ENCODE measurements at places on chromosomes 13 and 19.

DNA sequence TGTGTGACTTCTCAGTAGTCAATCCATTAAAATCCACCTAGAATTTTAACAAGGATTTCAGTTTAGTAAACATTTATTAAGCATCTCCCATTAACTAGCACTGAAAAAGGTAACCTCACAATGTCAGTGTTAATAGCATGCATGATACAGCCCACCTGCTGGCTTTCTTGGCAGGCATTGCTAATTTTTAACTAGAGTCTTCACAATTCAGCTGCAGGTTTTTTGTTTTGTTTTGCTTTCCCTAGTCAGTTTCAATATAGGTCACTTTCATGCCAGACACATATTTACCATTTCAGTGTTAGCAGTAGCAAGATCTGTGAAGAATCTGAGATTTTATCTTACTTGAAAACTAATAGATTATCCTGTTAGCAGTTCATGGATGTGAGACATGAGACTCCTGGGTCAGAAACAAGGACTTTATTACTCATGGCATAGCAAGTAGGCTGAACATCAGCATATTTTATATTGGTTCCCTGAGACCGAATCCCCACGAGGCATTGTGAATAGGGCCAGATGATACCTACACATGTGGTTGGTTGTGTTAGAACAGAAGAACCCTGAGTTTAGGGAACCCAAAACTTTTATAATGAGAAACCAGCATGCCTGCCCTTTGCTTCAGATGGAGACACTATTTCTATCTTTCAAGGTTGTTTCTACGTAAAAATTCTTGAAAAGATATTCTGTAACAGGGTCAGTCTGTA lies 198.0 kb upstream of the HTR2A start:
- no peak for DNase-seq

- no peak for DNase-seq
These were observed 48.6 kb downstream of the PEPD start for GRCh38 chr19:33472691-33473652.

GRCh38 chr13:29193083-29193482 lies 372.9 kb downstream of the MTUS2 start:
- no peak for DNase-seq

DNA sequence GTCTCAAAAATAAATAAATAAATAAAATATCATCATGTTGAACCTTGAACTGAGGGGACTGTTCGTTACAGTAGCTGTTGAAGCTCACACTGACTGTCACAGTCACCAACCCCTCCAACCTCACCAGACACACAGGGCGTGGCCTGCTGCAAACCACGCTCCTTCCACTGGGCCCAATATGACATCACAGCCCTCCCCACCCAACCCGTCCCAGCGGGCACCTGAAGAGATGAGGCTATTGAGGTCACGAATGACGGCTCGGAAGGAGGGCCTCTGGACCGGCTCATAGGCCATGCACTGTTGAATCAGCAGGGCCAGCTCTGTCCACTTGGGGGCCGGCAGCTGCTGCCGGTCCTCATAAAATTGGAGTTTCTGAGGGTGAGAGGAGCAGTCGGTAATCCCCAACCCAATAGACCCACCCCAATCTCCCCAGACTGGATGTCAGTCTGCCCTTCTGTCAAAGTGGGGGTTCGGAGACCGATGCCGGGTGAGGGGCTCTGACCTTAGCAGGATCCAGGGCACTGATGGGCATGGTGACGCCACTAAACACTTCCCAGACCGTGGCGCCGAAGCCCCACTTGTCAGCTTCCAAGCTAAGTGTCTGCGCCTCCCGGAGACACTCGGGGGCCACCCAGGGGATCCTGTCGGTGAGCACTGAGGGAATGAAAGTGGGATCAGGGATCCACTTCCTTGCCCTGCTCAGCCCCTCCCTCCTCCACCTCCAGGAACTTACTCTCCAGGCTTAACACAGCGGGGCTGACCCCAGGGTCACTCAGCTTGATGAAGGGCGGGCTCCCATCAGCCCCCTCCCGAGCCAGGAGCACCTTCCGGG lies 13.2 kb downstream of the JAK3 start:
- DNase-seq = no peak

GRCh38 chr19:7063339-7063738 lies 4.9 kb upstream of the MBD3L3 start:
- no peak for DNase-seq

DNA sequence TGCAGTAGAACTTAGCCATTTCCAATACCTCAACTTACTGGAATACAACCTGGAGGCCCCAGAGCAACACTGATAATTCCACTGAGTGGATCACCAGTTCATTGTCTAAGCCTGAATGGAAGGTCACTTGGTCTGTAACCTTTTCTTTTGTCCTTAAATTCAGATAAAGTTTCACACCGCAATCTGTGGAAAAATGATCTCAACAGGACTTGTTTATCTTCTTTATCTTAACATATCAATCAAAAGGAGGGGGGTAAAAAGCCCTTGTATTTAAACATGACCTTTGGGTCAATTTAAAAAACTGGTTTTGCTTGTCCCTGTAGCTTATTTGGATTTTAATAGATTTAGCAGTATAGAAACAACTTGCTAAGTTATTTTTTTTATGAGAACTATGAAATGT lies 21.6 kb downstream of the SAE1 start:
- DNase-seq = no peak

DNA sequence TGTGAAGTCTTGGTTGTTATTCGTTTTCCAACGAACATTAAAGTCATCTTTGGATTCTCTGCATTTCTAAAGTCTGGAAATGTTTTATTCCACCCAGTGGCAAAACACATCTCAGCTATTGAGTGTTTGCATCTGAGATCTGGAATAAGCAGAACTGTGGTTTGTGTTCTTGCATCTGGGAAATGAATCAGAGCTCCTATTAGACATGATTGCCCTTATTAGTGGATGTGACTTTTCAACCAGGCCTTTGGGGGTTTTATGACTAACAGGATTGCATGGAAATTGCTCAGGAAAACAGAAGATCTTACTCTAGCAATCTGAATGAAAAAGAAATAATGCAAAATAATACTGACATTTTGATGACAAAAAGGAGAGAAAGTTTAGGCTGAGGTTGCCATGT lies 488.8 kb downstream of the IRS2 start:
- DNase-seq = no peak

DNA sequence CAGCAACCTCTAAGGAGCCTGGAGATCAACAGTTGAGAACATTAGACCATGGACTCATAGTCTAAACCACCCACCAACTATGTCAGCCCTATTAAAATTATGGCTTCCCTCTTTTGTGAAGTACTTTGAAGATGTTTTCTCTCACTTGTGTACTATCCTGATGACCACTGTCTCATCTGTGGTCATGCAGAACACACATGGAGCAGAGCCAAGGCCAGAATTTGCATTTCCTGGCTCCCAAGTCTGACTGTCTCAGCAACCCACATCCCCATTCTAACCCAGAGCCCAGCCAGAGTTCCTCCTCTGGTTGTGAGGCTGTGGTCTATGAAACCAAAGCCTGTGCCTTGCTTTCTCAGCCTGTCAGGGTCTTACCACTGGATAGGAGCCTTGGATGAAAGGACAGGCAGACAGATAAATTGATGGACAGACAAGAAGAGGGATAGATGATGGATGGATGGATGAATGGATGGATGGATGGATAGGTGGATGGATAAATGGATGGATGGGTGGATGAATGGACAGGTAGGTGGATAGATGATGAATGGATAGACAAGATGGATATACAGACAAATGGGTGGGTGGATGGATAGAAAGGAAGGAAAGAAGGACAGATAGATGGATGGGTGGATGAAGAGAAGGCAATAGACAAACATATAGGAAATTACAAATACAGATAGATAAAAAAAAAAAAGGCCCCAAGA lies 35.4 kb downstream of the ZNF557 start:
- DNase-seq = peak; percentile 14

GRCh38 chr13:103289681-103290080 lies 223.5 kb upstream of the SLC10A2 start:
- no peak for DNase-seq

DNA sequence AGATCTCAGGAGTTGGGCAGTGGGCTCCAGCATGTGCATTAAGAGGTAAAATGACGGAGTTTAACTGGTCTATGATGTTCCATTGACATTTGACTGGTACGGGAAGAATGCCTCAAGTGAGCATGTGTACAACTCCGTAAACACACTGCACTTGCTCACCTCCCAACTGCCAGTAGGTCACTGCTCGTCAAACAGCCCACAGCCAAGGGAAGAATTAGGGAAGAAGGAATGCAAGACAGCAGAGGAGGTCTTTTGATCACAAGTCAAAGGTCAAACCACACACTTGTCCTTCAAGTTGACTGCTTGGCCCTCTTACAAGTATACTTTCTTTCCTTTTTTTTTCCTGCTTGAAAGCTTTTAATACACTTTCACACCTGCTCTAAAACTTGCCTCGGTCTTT lies 236.7 kb downstream of the B3GLCT start:
- DNase-seq = no peak

DNA sequence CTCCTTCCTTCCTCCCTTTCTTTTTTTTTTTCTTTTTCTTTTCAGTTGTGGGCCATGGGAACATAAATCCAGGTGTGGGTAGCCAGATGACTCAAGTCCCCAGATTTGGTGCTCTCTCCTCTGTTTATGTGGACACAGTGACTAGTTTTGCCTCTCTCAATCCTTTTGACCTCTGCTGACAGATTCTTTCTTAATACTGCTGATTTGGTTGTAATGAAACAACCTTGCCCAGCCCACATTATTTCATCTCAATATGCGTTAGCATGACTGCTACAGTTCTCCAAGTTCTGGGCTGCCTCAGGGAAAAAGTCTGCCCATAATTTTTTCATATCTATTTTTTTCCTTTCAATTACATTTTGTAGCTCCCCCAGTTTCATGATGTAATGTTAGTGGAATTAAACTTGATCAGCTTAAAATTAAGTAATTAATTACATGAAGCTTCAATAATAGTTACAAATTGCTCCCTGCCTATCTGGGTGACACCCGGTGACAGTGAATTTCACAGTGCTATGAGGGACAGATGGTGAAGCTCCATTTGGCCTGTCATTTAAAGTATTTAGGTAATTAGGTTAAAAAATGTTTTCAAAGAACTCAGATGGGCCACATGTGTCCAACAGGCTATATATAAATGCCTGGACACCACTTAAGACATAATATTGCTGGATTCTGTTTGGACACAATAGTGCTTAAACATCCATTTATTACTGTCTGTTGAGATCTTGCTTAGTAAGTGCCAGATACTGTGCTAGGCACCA lies 118.8 kb upstream of the FRY start:
- DNase-seq = no peak

GRCh38 chr19:46392252-46392801 lies 21.0 kb downstream of the CCDC8 start:
- DNase-seq = no peak

GRCh38 chr13:112769615-112770014 lies 79.8 kb downstream of the ATP11A start:
- DNase-seq = no peak

DNA sequence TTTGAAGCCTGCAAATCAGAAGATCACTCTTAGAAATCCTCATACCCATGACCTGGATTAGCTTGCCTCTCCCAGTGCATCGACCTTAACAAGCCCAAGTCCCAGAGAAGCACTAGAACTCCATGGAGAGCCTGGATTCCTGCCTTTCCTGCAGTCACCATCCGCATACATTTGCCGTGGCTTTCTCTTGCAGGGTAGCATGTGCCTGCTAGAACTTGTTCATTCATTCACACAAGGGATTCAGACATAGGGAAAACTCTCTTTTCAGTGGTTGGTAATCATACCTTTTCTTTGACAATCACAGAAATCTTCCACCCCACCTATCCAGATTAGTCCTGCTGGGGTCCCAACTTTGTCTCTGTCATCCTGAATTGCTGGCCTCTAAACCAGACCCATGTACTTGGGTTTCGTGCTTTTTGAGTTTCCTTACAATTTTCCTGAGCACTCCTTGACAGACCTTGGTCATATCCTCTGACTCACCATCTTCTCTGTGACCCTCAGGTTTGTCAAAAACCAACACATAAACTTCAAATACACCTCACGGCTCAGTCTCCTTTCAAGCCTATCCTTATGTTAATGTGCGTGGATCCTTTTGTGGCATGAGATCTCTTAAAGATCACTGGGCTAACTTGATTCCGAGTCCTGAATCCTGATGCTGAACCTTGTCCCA lies 355.0 kb downstream of the MYO16 start:
- DNase-seq = no peak

GRCh38 chr13:105814219-105814901 lies 721.1 kb downstream of the EFNB2 start:
- DNase-seq = no peak

DNA sequence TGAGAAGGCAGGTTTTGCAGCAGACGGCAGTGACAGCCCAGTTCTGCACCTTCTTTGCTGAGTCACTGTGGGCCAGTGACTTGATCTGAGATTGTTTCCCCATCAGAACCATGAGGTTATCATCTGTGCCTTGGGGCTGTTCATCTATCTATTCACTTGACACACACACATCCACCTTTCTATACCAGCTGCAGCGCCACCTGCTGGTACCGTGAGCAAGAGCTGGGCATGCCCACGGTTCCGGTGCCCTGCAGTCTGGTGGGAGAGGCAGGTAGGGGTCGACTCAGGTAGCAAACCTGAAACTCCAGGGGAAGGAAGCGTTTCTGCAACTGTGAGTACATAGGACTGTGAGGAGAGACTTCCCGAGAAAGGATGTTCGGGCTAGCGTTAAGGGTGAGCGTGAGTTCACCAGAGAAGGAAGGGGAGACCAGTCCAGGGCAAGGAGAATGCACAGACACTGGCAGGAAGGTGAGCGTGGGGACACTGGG lies 7.5 kb upstream of the LIN7B start:
- DNase-seq = peak; percentile 32

GRCh38 chr19:5131031-5131505 lies 162.2 kb downstream of the KDM4B start:
- DNase-seq = no peak

GRCh38 chr19:55535173-55535964 lies 1.6 kb downstream of the SBK2 start:
- DNase-seq = no peak

DNA sequence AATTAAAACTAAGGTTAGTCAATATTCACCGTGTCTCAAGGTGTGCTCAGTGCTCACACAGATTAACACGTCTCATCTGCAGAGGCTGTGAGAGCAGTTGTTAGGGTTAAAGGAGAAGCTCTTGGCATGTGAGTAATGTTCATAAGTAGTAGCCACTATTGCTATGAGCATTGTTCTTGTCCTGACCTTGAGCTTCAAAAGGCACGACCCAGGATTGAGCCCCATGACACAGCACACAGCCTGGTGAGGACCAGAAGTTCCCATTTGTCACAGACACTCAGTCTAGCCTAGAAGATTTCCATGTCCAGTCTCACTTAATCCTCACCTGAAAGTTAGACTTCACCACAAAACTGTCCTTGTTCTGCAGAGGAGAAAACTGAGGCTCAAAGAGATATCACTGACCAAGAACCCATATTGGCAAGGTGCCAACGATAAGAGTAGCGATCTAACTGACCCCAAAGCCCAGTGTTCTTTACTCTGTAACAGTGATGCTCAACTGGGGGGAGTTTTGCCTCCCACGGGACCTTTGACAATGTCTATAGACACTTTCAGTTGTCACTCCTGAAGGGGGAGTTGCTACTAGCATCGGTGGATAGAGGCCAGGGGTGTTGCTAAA lies 26.0 kb downstream of the FPR3 start:
- DNase-seq = no peak

DNA sequence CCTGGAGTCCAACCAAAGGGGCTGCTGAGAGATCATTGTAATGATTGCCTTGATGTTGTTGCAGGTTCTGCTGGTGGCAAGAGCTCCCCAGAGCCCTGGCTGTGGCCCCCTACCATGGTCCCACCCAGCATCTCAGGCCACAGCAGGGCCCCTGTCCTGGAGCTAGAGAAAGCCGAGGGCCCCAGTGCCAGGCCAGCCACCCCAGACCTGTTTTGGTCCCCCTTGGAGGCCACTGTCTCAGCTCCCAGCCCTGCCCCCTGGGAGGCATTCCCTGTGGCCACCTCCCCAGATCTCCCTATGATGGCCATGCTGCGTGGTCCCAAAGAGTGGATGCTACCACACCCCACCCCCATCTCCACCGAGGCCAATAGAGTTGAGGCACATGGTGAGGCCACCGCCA lies 15.5 kb downstream of the NCAN start:
- no peak for DNase-seq
